ENCODE measurements at places on chromosomes 7 and 10. TPM values are rescaled to one million over a fixed set of nuclear protein-coding genes. Genes with fewer than 3 reads are reported as not detected.

GDF2 gene
- total RNA-seq: not detected

TDRD1 gene
- total RNA-seq: 1.7 TPM

PPP1R3A gene
- not detected for total RNA-seq

ARHGAP19 gene
- total RNA-seq: 6.4 TPM

PALD1 gene
- 2.8 TPM for total RNA-seq

TAS2R41 gene
- total RNA-seq: not detected

LRGUK gene
- not detected for total RNA-seq

CLRN3 gene
- not detected for total RNA-seq

USP6NL gene
- total RNA-seq: 7.7 TPM

KCNH2 gene
- total RNA-seq: not detected

GPR37 gene
- total RNA-seq: 0.10 TPM

SFMBT2 gene
- 2.9 TPM for total RNA-seq
